NCI-H146 (cell line): ENCODE measurements at places on chromosomes 3 and 15.

GRCh38 chr3:46542344-46542743 lies 23.8 kb downstream of the LRRC2 start:
- DNase-seq = no peak

DNA sequence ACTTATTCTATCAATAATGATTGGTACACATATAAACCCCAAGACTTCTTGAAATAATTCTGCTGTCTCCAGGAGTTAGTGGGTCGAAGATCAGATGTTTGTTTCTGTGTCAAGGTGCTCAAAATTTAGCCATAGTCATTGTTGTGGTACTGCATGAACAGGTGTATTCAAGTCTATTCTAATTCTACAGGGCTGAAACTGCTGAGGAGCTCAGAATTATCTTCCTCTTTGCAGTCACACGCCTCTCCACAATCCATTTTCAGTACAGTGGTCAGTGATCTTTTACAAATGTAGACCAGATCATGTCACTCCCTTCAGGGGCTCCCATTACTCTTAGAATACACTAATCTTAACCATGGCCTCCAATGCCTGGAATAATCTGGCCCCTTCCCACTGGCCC lies 527.5 kb downstream of the NTRK3 start:
- no peak for DNase-seq

DNA sequence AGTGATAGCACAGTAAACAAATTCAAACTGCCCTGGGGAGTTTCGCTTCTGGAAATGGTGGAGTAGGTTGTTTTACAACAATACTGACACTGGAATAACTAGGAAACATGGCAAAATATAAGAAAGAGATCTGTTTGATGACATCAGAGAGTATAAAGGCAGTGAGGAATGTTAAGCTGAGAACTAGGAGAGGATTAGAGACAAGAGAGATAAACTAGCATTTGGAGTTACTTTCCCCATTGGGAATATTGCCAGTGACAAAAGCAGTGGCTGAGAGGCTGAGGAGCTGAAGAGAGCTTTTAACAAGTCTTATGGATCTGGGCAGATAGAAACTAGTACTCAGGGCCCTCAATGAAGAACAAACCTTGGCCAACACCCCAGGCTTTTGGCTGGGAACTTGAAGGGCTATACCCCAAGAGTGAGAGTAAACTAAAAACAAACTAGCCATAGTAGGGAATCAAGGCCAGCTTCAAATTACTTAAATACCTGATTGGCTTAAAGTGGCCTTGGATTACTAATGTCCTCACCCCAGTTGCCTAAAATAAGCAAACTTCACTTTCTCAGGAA lies 280.4 kb downstream of the KLF13 start:
- DNase-seq = no peak

- no peak for DNase-seq
Measured at GRCh38 chr3:187746442-187747281, 1.4 kb upstream of the BCL6 start.

DNA sequence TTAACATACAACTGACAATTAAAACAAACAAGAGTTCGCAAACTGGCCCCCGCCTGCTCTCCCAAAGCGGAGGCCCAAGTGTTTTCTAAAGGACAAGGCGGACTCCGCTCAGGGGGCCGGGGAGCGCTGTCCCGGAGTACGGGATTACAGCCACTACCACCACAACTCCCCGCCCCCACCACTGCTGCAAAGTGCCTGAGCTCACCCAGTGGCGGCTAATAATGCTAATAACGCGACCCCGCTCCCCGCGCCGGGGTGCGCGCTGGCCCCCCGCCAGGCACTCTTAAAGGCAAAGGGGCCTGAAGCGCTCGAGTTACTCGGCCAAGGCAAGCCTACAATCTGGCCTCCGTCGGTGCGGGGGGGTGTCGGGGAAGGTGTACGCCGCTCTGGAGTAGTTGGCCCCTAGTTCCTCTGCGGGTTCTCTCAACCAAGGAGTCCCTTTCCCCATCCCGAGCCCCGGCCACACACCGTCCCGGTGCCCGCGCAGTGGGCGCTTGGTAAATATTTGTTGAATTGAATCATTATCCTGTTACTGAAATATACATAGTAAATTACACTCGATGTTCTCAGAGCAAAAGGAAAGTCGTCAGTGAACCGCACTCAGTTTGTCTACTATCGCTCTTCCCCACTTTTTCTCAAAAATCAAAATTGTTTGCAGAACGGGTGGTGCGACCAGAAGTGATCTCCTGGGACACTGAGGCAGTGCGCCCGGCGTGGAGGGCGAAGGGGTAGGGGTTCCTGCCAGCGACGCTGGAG lies 827 bp downstream of the WNT5A start:
- peak; percentile 38 for DNase-seq

- no peak for DNase-seq
Measured at GRCh38 chr3:20028905-20029331, 11.3 kb upstream of the KAT2B start.

DNA sequence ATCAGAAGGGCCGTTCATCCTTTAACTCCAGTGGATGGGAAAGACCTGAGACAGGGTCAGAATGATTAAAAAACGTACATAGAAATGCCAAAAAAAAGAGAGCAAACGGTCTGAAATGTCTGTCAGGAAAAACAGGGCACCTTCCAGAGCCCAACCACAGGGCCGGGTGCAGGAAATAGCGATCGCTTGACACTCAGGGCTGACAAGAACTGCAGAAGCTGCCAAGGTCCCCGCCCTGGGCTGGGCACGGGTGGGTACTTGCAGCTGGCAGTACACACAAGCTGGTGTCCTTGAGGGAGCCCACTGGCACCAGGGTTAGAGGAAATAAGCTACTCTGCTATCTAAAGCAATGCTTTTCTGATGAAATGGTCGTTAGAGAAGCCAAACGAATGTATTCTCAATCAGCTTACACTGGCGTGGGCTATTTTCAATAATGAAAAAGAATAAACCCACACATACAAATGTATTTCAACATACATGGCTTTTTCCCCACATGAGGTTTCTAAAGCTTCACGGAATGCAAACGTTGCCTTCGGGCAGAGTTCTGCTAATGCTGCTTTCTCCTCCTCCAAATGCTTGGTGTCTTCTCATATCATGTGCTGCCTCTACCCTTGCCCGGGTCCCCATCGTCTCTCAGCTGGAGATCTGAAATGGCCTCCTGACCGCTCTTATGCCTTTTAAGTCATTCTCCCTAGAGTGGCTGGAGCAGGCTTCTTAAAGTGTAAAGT lies 15.6 kb downstream of the FRMD4B start:
- no peak for DNase-seq

- DNase-seq = no peak
Measured at GRCh38 chr3:194364314-194364651, 5.3 kb downstream of the LRRC15 start.

- DNase-seq = no peak
Measured at GRCh38 chr3:183725387-183725786, 27.8 kb downstream of the YEATS2 start.

- no peak for DNase-seq
Measured at GRCh38 chr15:33026614-33027013, 167.9 kb downstream of the FMN1 start.

DNA sequence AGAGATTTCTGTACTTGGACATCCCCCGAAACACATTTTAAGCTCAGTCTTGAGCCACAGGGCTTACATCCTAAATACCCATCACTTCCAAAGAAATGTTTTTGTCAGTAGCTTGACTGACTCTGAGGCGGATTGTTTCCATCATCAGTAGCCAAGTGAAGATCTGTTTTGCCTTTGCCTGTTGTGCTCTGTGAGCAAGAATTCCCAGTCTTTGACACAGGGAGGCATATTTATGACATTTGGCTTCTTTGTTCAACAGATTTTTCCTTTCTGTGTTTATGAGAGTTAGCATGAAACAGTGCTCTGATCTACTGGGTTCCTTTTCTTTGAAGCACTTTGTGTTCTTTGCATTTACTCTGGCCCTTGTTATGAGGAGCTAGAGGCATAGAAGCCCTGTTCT lies 132.1 kb upstream of the CDIN1 start:
- no peak for DNase-seq

DNA sequence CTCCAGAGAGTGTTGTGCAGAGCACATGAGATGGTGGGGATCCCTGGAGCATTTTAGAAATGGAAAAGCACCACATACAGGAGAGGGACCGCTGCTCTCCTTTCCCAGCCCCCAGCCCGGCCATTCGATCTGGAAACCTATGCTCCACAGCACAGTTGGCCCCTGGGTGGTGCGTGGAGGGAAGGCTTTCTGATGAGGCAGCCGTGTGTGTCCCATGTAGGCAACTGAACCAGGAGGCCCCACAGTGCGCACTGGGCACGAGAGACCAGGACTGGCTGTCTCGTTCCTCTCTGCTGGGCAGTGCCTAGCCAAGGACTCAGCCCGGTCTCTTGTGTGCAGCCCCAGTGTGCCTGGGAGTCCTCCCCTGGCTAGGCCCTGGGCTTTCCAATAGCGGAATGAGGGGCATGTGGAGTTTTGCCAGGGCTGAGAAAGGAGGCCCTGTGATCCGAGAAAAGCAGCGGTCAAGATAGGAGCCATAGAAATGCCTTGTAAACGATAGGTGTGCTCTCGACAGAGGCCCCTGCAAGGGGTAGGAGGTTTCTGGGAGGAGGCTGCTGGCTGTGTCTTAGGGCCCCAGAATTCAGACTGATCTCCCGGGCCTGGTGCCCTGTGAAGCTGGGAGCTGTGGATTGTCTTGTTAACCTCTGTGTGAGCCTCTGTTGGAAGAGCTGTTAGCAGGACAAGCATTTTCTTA lies 39.0 kb downstream of the CHDH start:
- DNase-seq = no peak

- no peak for DNase-seq
Measured at GRCh38 chr15:55789066-55789660, 46.2 kb upstream of the PRTG start.

DNA sequence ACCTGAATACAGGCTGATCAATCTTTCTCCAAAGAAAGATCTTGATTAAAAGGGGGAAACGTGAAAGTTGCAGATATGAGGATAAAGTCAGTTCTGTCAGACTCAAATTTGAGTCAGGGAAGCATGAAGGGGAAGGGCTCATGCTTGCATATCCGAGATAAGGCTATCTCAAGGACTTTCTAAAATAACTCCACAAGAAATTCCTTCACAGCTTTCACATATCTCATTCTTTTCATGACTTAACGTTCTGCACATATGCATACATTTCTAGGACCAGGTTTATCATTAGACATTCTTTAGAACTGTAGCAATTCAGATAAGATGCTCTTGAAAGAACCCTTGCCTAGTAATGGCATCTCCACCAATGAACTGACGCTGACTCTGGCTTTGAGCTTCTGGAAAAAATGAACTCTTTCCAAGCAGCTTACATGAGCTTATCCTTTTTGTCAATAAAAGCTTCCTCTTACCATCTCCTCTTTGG lies 15.9 kb downstream of the SH3GL3 start:
- DNase-seq = no peak

GRCh38 chr3:121718205-121718846 lies 31.2 kb downstream of the GOLGB1 start:
- no peak for DNase-seq

- no peak for DNase-seq
Measured at GRCh38 chr3:78115983-78116382, 1076.1 kb downstream of the ROBO2 start.

- no peak for DNase-seq
Measured at GRCh38 chr3:122246199-122246598, 62.7 kb downstream of the CASR start.

DNA sequence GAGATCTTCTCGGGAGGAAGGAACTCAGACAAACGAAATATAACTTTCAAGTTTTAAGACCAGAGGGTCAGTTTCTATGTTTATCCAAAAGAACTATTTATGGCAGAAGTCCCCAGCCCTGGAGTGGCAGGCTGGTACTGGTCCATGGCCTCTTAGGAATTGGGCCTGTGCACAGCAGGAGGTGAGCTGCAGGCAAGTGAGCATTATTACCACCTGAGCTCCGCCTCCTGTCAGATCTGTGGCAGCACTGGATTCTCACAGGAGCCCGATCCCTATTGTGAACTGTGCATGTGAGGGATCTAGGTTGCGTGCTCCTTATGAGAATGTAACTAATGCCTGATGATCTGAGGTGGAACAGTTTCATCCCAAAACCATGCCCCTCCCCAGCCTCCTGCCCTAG lies 14.3 kb upstream of the HPS3 start:
- DNase-seq = no peak
